ENCODE measurements at places on chromosomes 12 and 14.

DNA sequence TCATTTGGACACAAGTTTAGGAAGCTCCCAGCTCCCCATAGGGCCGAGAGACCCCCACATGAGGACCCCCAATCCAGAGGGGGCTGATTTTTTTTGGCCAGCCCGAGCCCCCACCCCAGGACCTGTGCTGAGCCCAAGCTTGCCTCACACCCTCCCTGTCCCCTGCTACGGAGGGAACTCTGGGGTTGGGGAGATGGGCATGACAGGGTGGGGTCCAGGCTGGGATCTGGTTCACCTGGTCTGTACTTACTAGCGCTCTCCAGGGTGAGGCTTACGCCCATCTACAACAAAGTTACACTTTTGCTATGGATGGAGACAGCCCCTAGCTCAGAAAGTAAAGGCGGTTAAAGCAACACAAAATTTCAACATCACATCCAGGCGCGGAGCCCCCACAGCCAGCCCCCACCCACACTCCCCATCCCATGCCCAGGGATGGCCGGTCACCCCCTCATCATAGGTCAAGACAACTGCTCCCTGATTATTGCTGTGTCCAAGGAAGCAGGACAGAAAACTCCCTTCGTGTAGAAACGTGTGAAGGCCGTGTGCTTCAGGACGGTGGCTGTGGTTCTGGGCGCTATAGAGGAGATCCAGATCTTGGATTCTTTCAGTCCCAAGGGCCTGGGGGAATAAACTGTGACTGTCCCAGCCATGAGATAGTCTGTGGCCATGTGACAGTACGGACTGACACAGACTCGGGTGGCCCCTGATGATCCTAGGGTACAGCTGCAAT lies 10.7 kb downstream of the SLC25A29 start:
- H3K27ac ChIP-seq: no peak overlapping the region
- peaks cover 15% of the 10 kb centered on the region for H3K4me1 ChIP-seq
- no peak overlapping the region for H3K4me3 ChIP-seq
- no peaks in the 10 kb centered on the region for H3K36me3 ChIP-seq
- no peak for DNase-seq

GRCh38 chr14:66248256-66248655 lies 237.9 kb upstream of the CCDC196 start:
- H3K27me3 ChIP-seq: no peaks in the 10 kb centered on the region
- no peaks in the 10 kb centered on the region for H3K36me3 ChIP-seq
- H3K4me3 ChIP-seq: no peak overlapping the region
- H3K4me1 ChIP-seq: no peaks in the 10 kb centered on the region
- H3K27ac ChIP-seq: no peak overlapping the region

- H3K4me3 ChIP-seq: no peak overlapping the region
- H3K27me3 ChIP-seq: no peaks in the 10 kb centered on the region
- no peak for DNase-seq
These were observed 438.9 kb downstream of the ADAMTS20 start for GRCh38 chr12:43113135-43113534.

DNA sequence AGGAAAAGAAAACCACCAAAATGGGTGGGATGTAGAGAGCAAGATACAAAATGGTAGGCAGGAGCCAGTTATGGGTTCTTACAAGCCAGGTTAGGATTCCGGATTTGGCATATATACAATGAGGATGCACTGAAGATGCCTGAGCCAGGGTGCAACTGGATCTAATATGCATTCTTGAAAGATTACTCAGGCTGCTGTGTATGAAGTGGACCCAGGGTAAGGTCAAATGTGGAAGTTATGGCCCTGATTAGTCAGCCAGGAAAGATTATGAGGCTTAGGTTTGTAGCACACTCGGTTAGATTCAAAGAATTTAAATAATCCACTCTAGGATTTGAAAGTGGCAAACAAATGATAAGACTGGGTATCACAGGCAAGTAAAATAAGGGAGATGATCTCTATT lies 1750.7 kb upstream of the FLRT2 start:
- no peak for DNase-seq
- H3K4me3 ChIP-seq: no peak overlapping the region
- H3K36me3 ChIP-seq: no peaks in the 10 kb centered on the region
- H3K4me1 ChIP-seq: no peaks in the 10 kb centered on the region
- no peaks in the 10 kb centered on the region for H3K27me3 ChIP-seq

GRCh38 chr12:91142221-91142631 lies 30.9 kb upstream of the LUM start:
- no peak overlapping the region for H3K27ac ChIP-seq
- DNase-seq: no peak
- H3K4me1 ChIP-seq: no peaks in the 10 kb centered on the region
- H3K36me3 ChIP-seq: no peaks in the 10 kb centered on the region

DNA sequence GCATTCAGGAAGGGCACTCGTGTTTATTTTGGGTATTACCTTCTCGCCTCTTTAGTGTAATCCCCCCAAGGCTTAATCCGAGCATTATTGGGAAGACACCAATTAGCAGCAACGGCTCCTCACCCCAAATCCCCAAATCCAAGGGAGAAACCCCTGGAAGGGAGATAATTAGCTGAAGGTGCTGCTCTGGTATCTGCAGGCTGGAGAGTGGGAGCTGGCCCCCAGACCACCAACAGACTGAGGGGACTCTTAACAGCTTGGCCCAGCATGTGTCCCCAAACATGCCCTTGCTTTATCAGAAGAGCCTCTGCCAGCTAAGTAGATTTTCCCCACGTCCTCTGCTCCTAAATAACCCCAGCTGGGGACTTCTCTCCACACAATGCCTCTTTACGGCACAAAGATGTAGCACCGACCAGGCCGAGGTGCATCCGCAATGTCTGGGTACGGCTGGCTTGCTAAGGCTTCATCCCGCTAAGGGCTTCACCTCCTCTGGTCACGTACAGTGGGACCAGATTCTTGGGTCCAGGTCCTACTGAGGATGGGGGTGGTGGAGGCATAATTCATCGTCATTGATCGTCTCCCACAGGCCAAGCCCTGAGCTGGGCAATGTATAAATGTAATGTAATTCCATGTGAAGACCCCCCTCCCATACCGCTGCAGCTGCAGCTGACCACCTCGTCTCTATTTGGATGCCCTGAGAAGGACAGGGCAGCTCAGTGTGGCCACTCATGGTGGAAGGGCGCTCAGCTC lies 123.7 kb upstream of the GSC start:
- H3K4me1 ChIP-seq: no peaks in the 10 kb centered on the region
- DNase-seq: no peak
- no peak overlapping the region for H3K4me3 ChIP-seq
- no peak overlapping the region for H3K27ac ChIP-seq
- no peaks in the 10 kb centered on the region for H3K27me3 ChIP-seq

- no peak for DNase-seq
- H3K27ac ChIP-seq: peak overlapping the region; percentile 65
- no peak overlapping the region for H3K4me3 ChIP-seq
These were observed 99.0 kb downstream of the ESR2 start for GRCh38 chr14:64195199-64195598.
